ENCODE measurements at places on chromosomes 7 and 10.
A peak's percentile ranks its signal among the peaks of the same experiment; 100 is the strongest.

DNA sequence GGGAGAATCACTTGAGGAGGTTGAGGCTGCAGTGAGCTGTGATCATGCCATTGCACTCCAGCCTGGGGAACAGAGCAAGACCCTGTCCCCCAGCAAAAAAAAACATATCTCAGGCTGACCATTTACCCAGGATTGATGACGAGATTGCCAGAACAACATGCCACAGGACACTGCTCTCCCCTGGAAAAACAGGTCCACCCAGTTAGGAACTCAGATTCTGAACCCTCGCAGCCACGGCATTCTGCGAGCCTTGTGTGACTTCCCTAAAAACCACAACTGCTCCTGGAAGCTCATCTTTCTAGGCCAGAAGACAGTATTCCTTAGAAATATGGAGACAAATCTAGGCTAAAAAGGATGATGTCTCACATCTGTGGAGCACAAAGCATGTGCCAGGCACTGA, 42.1 kb upstream of the SH2B2 start:
- no peak for DNase-seq

DNA sequence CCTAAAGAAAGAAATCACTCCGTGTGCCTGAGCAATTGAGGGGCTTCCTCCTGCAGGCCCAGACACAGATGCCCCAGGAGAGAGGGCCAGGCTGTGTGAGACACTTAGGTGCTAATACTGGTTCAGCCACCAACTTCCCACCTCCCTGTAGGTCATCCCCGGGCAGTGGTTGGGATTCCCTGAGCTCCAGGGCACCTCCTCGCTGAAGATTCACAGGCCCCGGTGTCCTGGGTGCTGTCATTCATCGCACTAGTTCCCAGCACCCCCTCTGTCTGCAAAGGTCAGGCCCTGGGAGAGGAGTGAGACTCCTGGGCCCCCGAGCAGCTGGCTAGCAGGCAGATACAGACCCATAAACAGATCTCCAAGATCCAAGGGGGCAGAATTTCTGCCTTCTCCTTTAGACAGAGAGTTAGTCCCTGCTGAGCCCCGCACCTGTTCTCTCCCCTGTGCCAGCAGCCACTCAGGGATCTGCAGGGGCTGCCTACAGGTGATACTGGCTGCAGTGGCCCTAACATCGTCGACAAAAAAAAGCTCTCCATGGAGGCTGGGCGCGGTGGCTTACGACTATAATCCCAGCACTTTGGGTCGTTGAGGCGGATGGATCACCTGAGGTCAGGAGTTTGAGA, 38.2 kb upstream of the GTF2I start:
- peak; percentile 90 for DNase-seq

GRCh38 chr7:124672011-124672410, 93.6 kb downstream of the GPR37 start:
- DNase-seq = no peak

DNA sequence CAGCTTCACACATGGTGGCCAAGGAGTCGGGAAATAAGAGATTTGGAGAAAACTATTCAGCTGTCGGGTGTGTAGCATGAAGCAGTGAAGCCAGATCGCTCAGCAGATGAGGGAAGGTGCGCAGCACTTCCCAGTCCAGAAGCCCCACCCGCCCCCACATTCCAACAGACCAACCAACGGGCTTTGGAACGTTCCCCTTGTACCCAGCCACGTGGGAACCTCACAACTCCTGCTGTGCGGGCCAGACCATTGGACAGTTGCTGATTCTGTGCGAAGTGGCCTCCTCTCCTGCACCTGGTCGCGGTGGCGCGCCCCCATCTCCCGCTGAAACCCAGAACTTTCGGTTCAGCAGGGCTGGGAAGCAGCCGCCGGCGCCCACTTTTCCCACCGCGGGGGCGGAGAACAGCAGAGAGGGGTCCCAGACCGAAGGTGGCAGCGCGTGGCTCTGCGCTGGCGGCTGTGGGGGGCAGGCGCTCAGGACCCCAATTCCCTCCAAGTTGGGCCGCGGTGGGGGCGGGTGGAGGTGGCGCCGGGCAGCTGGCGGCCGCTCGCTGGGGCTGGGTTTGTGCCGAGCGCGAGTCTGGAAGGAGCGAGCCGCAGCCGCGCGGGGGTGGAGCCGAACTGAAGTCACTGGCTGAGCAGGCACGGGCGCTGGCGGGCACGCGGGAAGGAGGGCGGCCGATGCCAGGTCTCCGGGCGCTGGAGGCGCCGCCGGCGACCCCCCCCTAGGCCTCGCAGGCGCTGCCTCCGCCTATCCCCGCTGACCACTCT, 1301.5 kb upstream of the SORCS1 start:
- no peak for DNase-seq

DNA sequence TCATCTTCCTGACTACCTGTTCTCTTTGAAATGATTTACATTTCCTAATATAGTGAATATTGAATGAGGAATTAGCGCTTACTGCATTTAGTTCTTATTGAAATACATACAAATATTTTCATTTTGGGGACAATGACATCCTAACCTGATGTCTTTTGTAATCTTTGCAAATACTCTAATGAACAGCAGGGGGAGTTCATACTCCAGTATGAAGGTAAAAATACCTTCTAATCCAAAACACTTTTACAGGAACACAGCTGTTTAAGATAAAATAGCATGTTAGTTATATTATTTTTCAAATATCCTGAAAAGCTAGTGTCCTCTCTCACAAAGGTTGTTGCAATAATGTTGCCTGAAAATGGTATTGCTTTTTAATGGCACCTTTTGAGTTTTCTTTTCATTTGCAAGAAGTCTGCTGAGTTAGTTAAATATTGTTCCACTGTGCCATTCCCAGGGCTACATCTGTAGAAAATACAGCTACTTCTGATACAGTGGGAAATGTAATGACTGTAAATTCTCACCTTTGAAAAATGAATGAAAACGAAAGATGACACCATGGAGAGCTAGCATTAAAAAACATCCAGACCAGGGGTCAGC, 400.0 kb downstream of the PHF14 start:
- peak; percentile 5 for DNase-seq

GRCh38 chr7:77788327-77788902, 9.8 kb downstream of the TMEM60 start:
- no peak for DNase-seq

- DNase-seq = no peak
These were observed 5.3 kb downstream of the CTBP2 start for GRCh38 chr10:125155101-125155500.

- no peak for DNase-seq
These were observed 118.6 kb upstream of the PRSS58 start for GRCh38 chr7:142376356-142376997.

GRCh38 chr10:121600611-121601010, 2.4 kb upstream of the FGFR2 start:
- no peak for DNase-seq

GRCh38 chr10:49090189-49090575, 25.1 kb downstream of the VSTM4 start:
- no peak for DNase-seq

GRCh38 chr10:43204042-43204942, 62.6 kb downstream of the RASGEF1A start:
- DNase-seq = peak; percentile 29

- no peak for DNase-seq
These were observed 229.6 kb downstream of the RAB11FIP2 start for GRCh38 chr10:117817116-117817515.

- no peak for DNase-seq
These were observed 355.9 kb upstream of the TMEM229A start for GRCh38 chr7:124388751-124389150.

- no peak for DNase-seq
These were observed 481.5 kb upstream of the KLF6 start for GRCh38 chr10:4266416-4267085.

- peak; percentile 67 for DNase-seq
These were observed 11.3 kb downstream of the CPA2 start for GRCh38 chr7:130277763-130278643.

DNA sequence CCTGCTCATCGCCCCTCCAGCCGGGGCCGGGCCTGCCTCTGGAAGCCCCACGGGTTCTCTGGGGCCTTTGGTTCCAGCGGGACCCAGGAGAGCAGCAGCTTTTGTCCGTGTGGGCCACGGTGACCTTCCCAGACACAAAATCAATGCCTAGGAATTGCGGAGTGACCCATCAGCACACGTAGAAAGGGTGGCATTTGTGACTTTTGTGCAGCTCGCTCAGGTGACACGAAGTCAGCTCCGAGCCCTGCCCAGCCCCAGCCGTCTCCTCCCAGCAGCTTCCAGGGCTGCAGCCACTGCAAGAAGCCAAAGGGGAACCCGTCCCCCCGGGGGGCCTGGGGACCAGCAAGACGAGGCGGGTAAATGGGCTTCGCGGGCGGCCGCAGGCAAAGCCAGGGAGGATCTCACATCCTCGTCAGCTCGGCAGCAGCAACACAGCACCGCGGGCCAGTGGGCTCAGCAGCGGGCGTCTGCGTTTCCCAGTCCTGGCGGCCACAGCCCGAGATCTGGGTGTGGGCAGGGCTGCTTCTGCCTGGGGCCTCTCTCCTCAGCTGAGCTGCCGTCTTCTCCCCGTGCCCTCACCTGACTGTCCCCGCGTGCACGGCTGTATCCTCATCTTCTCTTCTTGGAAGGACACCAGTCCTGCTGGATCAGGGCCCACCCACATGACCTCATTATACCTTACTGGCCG, 88.5 kb downstream of the PAXIP1 start:
- DNase-seq = no peak

DNA sequence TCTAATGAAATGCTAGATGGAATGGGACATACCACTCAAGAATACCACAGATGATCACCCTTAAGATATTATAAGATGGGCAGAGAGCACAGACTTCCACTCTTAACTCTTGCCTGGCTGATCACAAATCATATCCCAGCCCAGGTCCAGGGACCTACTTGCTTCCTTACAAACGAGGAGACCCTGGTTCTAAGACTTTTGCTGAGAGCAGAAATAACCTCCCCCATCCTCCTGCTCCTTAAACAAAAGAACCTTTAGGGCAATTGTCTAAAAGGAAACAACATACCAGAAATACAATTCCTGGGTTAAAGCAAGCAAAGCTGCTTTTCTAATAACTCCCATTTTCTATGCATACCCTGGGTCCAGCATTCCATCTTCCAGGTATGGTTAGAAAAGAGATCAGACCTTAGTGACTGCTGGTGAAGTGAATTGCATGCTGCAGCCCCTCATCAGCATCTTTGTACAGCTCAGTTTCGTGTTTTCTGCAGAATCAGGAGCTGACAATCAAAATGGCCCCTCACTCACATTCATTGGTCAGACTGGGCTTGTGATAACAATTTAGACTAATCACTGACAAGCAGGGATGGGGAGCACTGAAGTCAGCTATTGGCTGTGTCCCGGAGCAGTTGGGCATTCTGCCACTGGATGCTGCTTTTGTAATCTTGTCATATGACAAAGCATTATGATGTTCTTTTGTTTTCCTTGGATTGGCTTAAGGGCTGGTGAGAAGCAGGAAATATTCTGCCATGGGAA, 14.6 kb downstream of the IFIT3 start:
- peak; percentile 99 for DNase-seq

DNA sequence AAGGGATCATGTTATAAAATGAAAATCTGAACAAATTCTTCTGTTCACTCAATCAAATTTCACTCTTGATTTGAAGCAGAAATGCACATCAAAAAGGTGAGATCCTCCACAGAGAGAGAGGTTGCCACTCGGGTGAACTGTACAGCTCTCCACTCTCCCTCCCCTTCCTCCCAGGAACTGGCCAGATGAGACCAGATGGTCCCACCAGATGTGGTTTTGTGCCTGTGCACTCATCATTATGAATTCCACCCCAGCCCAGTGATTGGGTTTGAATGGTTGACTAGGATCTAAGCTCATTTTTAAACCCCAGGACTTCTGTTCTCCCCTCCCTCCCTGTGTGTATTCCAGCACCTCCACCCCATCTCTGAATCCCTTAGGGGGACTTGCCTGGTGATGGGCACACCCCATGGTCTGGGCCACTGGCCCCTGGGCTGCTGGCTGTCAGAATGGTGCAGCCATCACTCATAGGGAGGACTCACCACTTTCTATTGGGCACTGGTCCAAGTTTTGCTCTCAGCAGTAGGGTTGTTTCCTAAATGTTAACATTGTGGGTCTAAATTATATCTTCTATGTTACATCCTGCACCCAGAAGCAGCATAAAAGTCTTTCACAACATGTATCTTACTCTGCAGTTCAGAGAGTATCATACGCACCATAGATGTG, 393.1 kb downstream of the TNS3 start:
- peak; percentile 10 for DNase-seq

- no peak for DNase-seq
These were observed 73.7 kb downstream of the PLPP4 start for GRCh38 chr10:120530699-120531098.

DNA sequence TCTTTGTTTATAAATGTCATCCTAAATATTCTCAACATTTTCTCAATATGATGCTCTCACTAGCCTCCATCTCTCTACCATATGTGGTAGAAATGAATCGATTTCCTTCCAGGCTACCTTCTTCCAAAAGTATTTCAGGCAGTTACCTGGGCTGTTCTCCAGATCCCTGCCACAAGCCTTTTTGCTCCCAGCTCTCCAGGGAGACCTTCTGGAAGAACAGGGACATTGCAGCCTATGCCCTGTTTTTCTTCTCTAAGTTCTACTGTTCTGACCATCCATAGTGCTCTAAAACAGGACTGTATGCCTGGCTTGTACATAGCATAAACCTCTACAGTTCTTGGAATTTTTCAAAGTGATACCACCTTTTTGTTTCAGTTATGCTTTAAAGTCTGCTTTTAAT, 552.8 kb downstream of the ANKRD7 start:
- peak; percentile 34 for DNase-seq

- no peak for DNase-seq
These were observed 115.0 kb upstream of the CCDC6 start for GRCh38 chr10:60021361-60021760.

- no peak for DNase-seq
These were observed 335.1 kb upstream of the SEMA3A start for GRCh38 chr7:84529480-84530205.

GRCh38 chr7:144508702-144509101, 105.2 kb upstream of the NOBOX start:
- no peak for DNase-seq

- DNase-seq = peak; percentile 21
These were observed 3.7 kb downstream of the AGR2 start for GRCh38 chr7:16801111-16801542.

DNA sequence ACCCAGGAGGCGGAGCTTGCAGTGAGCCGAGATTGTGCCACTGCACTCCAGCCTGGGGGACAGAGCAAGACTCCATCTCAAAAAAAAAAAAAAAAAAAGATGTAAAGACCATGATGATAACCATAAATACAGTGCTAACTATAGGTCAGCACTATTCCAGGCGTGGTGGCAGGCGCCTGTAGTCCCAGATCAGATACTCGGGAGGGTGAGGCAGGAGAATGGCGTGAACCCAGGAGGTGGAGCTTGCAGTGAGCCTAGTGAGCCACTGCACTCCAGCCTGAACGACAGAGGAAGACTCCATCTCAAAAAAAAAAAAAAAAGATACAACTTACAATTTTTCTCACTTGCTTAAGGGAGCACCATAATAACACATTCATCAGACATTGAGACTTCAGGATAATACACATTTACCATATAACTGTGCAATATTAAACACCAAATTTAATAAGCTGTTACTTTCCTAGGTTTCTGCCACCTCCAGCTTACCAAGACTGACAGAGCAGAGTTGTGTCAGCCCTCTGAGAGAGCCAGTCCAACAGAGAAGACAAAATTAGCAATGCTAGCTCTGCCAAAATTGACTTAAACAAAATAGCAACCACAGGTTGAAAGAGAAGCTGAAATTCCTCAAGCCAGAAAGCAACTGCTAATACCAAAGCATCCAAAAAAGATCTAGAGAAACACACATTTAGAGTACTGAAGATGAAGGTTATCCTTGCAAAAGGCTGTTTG, 8.2 kb downstream of the DNA2 start:
- no peak for DNase-seq

GRCh38 chr7:29202651-29203069, 8.1 kb downstream of the CHN2 start:
- no peak for DNase-seq

Measured in cerebellar cortex (tissue), 1 donor.